ENCODE measurements at places on chromosomes 5 and 9.

DNA sequence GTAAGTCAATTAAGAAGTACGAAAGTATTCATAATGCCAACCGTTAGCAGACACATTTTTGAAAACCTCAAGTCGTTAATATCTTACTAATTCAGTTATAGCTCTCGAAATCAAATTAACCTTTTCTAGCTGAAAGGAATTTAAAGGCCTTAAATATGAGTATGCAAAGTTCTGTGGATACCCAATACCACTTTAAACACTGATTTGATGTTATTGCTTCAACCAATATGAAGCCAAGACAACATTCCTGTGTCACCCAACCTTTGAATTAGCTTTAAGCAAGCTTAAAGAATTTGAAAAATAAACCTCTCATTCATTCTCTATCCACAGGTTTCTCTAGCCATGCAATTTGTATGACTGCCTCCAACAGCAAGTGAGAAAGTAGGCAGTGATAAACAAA, 204.5 kb downstream of the MCTP1 start:
- DNase-seq: no peak

- no peak for DNase-seq
Measured at GRCh38 chr5:179135006-179135405, 74.8 kb downstream of the ZNF354C start.

DNA sequence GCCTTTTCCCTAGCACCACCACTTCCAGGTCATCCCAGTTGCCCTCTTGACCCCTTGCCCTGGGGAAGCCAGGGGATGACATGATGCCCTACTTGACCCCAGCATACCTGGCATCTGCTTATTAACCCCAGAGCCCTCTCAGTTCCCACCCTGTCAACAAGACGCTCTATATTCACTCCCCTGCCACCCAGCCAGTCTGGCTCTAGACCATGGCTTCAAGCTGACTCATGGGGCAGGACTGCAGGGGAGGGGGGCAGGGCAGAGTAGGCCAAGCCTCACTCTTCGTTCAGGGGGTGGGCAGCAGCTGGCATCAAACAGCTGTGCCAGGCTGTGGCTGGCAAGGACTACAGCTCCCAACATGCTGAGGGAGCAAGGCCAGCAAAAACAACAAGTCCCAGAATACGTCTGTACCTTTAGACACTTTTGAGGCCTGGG, 5.3 kb downstream of the ATOSB start:
- DNase-seq: no peak

DNA sequence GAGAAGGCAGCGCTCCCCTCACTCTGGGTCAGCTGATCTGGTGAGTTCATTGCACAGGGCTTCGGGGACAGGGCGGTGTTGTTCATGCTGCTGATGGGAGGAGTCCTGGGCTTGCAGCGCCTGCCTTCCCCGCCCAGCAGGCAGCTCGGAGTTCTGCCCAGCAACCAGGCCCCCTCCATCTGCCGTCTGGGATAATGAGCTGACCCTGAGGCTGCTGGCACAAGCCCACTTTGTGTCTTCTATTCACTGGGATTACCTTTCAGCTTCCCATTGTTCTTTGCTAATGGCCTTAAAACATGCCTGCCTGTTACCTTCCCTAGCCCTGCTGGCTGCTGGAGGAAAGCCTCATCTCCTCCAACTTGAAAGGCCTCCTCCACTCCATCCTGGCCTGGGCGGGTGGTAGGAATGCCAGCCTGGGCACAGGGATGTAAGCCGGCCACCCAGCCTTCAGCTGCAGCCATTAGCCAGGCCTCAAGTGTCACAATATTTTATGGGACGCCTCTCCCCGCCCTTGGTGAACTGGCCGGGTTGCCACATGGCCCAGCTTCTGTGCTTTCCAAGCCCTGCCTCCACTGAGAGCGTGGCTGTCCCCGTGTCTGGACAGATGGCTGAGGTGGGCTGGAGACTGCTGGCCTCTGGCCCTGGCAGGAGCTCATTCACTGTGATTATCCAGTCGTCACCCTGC, 70.4 kb downstream of the GADD45G start:
- DNase-seq: no peak

DNA sequence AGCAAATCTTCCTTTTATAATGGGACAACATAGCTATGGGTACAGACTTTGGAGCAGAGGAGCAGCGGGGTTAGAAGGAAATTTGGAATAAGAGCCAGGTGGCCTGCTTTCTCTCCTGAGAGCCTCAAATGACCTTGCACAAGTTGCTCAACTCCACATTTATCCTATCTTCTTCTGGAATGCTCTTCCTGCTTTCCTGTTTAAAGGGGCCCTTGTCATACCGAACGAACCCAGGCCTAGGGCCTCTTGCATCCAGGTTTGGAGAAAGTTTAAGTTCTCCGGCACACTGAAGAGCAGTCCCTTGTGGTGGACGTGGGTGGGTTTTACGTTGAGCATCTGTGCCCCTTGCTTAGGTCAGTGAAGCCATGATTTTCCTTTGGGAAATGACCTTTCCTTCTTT, 197.9 kb upstream of the NR3C1 start:
- no peak for DNase-seq

DNA sequence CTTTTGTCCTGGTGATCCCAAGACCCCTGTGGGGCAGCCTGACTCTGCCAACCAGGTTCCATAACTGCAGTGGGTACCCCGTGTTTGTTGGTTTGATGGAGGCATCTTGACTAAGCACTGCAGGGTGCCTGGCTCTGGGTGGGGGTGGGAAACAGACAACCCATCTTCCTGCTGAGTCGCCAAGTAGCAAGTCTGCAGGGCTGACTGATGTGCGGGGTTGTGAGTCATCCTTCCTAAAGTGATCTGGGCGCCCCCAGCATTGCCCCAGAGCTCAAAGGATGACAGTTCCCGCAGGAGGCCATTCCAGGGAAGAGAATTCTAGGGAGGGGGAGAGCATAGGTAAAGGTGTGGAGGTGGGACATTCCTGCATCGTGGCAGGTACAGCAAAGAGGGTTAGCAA, 23.5 kb downstream of the DAB2IP start:
- no peak for DNase-seq

DNA sequence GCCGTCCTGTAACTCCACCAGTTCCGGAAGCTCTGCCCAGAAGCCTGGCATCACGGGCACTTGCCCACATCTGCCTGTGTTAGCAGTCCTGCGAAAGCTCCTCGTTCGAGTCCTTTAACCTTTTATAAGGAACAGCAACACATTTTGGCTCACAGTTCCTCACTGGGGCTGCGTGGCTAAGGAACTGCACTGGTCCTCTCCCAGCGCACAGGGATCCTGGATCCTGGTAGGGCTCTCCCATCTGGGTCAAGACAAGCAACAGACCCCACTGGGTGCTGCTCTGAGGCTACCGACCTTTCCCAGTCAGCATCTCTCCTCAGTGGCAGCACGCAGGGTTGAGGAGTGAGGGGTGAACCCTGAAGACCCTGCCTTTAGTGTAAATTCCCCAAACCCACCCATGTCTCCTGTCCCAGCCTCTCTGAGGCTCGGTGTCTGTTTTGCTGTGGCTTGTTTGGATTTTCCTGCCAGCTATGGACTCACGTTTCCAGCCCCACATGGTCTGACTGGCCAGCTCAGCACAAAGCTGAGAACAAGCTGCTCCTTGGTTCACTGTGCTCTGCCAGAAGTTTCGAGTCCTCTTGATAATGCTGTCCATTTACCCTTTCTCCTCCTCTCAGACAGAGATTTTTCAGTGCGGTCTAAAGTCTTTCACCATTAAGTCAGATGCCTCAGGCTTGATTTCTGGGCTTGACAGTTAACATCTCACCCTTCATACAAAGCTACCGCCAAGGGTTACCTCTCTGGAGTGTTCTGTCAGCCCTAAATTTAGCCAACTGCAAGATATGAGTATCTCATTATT, 80.0 kb downstream of the AK8 start:
- no peak for DNase-seq

- DNase-seq: no peak
Measured at GRCh38 chr5:96440185-96440538, 7.1 kb upstream of the PCSK1 start.

GRCh38 chr5:14598225-14598624, 16.6 kb downstream of the OTULINL start:
- no peak for DNase-seq

DNA sequence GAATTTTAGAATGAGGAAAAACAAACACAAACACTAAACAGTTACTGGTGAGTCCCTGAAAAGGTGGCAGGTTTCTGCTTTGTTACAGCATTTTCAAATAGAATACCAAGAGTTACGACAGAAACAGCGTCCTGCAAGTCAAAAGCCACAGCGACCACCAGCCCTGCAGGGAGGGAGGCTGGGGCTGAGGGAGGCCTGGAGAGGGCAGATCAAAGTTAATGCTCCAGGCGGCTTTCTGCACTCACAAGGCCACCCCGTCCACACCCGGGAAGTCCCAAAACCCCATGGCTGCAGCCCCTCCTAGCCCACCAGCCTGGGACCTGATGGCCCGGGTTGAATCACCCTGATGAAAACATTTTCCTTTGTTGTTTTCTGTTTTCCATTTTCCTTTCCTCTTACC, 29.3 kb downstream of the COL23A1 start:
- DNase-seq: no peak
